ENCODE measurements at places on chromosomes 11 and 22. TPM values are rescaled to one million over a fixed set of nuclear protein-coding genes. Genes with fewer than 3 reads are reported as not detected.

DNA sequence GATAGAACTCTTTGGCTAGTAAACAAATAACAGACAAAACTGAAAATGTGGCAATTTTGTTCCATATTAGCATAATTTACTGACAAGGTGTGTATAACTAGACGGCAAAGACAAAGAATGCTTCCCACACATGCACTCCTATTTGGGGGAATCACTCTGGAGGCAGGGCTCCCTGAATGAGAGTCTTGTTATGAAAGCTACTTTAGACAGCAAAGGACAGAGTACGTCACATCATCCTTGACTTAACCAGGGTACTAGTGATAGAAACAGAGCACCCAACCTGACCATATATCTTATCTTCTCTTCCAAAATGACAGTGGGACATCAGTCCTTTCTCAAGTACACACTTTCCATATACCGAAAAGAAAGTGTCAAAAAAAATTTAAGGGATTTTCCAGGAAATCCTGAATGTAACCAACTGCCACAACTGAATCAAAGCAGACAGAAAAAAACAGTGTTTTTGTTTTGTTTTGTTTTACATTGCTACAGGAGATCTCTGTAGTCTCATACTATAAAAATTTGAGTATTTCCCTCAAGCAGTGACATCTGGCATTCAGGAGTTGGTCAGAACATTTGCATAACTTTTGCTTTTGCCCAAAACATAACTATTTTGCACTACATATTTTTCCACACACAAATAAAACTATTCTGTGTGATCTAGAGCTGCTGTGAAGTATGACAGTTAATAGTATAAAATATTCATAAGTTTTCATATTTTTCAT lies 98.9 kb downstream of the ARHGAP20 start:
- DNase-seq, result no peak

DNA sequence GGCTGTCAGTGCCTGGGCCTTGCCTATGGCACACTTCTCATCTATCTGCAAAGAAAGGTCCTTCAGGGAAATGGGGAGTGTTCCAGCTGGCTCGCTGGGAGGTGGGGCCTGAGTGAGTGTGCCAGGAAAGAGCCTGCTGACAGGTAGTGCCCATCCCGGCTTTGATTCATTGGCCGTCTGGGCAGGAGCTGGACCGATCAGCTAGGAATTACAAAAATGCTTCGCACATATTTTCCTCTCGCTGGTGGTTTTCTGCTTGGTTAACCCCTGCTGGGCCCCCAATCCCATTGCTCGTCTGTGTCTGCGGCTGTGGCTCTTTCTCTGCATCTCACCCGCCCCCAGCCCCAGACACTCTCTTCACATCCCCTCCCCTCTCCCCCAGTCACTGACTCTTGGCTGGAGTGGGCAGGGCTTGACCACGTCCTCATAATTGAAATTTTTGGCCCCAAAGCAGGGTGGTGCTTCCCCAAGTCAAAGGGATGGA lies 10.8 kb downstream of the LIF start:
- DNase-seq, result no peak

LMO2 gene
- 0.21 TPM for total RNA-seq

CNIH2 gene
- total RNA-seq, result 2.2 TPM

Data from activated naive CD8-positive, alpha-beta T cell treated with anti-CD3 and anti-CD28 coated beads for 36 hours (primary cell).